Activated effector memory CD4-positive, alpha-beta T cell treated with anti-CD3 and anti-CD28 coated beads, Interleukin-2, amount 50 U/mL, for 16 hours (primary cell): ENCODE measurements at places on chromosomes 4 and X.

GRCh38 chrX:130626521-130626920, 224.7 kb downstream of the RBMX2 start:
- DNase-seq, result no peak

GRCh38 chr4:102696758-102697157, 64.0 kb downstream of the MANBA start:
- DNase-seq, result no peak

DNA sequence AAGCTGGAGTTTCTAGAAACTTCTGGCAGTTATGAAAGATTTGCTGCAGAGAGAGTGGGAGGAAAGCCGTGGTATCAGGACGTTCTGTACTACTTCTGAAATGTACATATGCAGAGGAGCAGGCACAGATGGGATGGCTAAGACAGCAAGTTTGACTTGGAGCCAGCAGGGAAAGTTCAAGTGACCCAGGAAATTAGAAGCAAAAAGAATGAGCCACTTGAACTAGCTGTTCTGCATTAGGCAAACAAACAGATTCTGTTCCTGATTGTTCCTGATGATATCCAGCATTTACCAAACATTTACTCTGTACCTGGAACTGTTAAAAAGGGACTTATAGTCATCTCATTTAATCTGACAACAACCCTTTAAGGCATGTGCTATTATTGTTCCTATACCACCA, 41.4 kb upstream of the CXCL13 start:
- DNase-seq, result no peak

GRCh38 chrX:101977106-101977505, 45.3 kb upstream of the ZMAT1 start:
- DNase-seq, result no peak

GRCh38 chrX:13937370-13938050, 92.2 kb downstream of the GEMIN8 start:
- no peak for DNase-seq

GRCh38 chr4:95129821-95130311, 372.1 kb downstream of the BMPR1B start:
- no peak for DNase-seq

GRCh38 chrX:148661035-148661434, 160.6 kb downstream of the AFF2 start:
- no peak for DNase-seq

DNA sequence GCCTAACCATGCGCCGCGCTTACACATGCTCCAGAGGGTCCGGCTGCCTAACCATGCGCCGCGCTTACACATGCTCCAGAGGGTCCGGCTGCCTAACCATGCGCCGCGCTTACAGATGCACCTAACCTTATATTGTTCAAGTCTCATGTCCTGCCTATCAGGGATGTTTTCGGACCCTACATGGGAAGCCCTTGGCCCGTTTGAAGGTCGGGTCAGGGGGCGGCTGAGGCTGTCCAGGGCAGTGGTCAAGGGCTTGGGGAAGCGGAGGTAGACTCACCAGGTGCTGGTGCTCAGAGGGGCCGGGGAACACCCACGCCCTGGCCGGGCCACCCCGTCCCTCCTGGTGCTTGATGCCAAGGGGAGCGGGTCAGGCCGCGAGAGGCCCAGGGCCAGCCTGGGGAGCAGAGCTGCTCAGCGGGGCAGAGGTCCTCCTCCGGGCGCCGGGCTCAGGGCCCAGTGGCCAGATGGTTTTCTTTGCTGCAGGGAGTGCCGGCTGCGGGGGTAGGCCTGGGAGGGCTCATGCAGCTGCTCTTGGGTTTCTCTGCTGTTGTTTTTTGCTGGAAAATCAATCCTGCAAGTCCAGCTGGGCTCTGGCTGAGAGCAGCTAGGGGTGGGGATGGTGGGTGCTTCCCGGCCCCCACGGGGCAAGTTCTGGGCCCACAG, 35.4 kb upstream of the SPON2 start:
- DNase-seq, result peak; percentile 58

GRCh38 chrX:140701480-140701879, 8.1 kb upstream of the LINC00632 start:
- no peak for DNase-seq

GRCh38 chr4:113979148-113979904, at the start of gene ARSJ:
Gene ARSJ (minus strand): TSS chr4:113979647. CDS start chr4:113978834, 813 bp downstream.
- DNase-seq, result no peak

- DNase-seq, result no peak
Measured at GRCh38 chr4:8571702-8572685, 8.2 kb upstream of the GPR78 start.

DNA sequence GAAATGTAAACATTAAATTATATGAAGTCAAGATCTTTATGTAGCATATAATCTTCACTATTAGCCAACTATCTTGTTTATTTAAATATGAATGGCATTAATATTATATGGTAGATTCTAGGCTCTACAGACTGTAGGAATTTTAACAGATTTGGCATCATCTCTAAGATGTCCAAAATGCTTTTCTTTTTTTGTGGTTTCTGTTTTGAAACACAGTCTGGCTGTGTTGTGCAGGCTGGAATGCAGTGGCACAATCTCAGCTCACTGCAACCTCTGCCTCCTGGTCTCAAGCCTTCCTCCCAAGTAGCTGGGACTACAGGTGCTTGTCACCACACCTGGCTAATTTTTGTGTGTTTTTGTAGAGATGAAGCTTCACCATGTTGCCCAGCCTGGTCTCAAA, 76.2 kb downstream of the ELOVL6 start:
- DNase-seq, result no peak

DNA sequence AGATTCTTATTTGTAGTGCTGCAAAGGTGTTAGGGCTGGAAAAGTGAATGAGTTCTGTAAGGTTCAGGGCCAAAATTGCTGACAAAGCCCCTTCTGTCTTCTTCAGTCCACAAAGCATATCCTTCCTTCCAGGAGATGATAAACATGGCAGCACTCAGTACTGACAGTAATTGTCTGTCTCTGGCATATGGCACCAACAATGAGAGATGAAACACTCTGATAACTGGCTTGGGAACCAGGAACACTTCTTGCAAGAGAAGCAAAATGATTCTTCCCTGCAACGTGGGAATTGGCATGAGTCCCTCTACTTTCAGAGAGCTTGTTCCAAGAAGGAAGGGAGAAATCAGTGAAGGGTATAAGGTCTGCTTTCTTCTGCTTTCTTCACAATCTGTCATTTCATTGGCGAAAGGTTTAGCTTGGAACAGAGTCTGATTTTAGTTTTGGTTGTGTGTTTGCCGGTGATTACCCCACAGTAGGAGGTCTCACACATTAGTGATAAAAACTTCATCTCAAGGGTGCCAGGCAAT, 963.3 kb downstream of the NLGN4X start:
- DNase-seq, result no peak

DNA sequence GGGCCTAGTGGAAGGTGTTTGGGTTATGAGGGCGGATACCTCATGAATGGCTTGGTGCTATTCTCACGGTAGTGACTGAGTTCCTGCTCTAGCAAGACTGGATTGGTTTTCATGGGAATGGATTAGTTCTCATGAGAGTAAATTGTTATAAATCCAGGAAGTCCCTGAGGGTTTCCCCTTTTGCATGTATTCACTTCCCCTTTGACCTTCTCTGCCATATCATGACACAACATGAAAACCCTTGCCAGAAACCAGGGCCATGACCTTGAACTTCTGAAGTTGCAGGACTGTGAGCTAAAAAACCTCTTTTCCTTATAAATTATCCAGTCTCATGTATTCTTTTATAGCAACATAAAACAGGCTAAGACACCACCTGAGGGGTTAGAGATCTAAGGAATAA, 529.7 kb upstream of the RPS6KA3 start:
- DNase-seq, result no peak

DNA sequence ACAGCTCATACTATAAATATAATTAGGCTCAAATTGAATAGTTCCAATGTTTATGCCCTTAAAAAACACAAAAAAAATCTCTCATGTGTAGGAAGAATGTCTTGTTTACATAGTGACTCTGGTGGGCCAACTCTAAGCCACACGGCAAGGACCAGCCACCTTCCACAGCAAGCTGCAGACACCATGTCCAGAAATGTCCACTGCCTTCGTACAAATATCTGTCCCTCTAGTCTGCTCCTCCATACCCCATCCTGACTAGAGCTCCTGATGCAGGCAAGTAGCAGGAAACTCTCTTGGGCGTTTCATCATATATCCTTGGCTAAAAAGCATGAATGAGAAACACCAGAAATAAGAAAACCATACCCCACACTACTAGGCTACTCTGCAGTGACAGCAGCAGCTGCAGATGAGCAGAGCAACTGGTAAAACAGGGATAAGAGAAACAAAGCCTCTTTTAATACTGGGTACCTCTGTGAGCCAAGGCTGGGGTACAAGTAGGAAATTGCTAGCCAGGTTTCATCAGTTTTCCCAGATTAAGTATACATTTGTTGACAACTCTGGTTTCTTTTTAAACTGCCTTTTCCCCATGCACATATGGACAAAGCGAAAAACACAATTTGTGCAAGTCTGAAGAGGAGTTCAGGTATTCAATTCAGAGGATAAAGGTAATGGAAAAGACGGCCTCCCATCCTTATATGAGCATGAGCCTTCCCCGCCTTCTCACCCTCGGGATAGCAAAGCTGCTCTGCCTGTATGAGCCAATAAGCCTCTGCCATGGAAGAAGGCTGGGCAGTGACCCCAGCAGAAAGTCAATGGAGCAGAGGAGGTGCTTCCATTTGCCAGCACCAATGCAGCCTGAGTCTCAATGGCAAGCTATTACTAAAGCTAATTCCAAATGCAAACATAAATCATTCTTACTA, 245.4 kb downstream of the DCLK2 start:
- no peak for DNase-seq

- no peak for DNase-seq
Measured at GRCh38 chr4:141713185-141713584, 76.8 kb downstream of the IL15 start.

DNA sequence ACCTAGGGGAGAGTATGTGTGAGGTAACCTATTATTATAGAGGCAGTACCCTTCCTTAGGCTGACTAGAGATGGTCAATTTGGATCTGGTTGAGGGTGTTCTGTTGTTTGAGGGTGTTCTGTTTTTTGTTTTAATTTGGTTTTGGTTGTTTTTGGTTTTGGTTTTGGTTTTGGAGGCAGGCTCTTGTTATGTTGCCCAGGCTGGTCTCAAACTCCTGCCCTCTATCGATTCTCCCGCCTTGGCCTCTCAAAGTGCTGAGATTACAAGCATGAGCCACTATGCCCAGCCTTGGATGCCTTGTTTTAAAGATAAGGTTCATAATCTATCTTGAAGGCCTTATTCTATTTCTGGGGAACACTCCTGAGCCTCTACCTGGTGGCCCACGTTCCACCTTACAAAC, 912 bp downstream of the CXorf65 start:
- no peak for DNase-seq

DNA sequence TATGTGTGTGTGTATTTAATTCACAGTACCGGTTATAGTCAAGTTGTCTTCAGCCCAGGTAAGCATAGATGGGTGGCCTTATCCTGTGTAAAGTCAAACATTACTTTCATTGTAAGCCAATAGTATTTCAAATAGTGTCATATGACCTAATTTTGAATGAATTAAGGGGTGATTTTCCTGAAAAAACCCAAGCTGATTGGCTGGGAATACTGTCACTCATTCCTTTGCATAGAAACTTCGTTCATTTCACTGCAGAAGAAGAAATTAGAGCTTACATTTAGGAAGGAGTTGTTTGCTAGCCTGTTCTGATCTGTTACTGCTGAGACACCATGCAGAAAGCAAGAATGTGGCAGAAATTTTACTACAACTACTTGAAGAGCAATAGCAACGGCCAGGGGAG, 45.4 kb downstream of the SMARCAD1 start:
- DNase-seq, result no peak

DNA sequence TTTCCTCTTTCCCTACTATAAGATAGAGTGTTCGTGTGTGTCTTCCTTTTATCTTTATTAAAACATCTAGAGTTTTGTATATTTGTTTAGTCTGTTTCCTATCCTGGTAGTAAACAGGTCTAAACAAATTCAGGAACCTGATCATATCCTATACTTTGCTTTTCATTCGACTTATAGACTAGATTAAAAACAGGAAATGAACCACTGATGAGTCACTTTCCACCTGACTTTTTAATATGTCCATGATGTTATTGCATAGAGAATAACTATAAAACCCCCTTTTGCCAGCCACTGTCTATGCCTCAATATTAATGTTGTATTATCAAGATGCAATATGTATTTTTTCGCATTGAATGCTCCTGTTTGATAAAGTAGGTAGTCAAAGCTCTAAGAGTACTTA, 1794.0 kb downstream of the STIM2 start:
- no peak for DNase-seq

DNA sequence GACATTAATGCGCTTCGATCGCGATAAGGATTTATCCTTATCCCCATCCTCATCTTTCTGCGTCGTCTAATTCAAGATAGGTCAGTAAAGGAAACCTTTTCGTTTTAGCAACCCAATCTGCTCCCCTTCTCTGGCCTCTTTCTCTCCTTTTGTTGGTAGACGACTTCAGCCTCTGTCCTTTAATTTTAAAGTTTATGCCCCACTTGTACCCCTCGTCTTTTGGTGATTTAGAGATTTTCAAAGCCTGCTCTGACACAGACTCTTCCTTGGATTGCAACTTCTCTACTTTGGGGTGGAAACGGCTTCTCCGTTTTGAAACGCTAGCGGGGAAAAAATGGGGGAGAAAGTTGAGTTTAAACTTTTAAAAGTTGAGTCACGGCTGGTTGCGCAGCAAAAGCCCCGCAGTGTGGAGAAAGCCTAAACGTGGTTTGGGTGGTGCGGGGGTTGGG, 528 bp upstream of the FGF2 start:
- no peak for DNase-seq

DNA sequence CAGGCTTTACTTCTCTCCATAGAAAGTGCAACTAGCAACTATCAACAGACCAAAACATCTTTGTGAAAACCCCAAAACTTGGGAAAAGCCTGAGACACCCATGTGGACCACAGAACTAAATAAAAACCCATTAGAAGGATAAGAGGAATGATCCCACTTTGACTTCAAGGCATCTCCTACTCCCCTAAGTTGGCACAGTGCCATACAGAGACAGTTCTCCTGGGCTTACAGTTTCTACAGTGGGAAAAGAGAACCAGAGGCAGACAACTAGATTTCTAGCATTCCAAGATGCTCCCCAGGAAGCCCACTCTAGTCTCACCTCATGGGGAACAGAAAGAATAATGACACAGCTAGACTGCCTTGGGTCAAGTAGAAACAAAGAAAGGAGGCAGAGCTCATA, 20.4 kb downstream of the TMLHE start:
- no peak for DNase-seq

DNA sequence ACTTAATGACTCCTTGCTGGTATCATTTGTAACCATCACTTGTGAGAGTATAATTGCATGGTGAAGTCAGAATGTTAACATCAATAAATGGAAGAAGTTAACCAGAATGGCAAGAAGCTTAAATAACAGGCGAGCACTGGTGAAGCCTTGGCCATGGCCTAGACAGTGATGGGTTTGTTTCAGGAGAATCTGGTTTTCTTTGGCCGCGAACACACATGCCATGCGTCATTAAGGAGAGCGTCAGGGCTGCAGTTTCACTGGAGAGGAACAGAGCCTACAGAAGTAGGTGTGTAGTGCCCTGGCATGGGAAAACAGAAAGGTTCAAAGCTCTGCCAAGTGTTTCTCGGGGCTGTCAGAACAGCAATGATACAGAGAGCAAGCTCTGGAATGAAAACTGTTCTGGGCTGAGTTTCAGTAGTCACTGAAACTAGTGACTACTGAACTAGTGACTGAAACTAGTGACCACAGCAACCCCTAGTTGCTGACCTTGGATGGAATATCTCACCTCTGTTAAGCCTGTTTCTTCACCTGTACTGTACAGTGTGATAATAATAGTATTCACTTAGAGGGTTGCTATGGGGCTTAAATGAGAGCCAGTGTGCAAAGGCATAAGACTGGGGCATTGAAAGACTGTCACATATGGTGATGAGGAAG, 93.8 kb downstream of the C4orf51 start:
- no peak for DNase-seq

- DNase-seq, result no peak
Measured at GRCh38 chr4:3487861-3488260, 24.8 kb downstream of the DOK7 start.

- no peak for DNase-seq
Measured at GRCh38 chr4:148431401-148431800, 10.8 kb downstream of the NR3C2 start.
